Activated naive CD4-positive, alpha-beta T cell treated with anti-CD3 and anti-CD28 coated beads for 36 hours (primary cell): ENCODE measurements at places on chromosomes 7 and 10.

- no peak for DNase-seq
Measured at GRCh38 chr10:77602913-77603533, 34.6 kb downstream of the KCNMA1 start.

GRCh38 chr10:62805231-62806099, 945 bp downstream of the ADO start:
- DNase-seq, result no peak

DNA sequence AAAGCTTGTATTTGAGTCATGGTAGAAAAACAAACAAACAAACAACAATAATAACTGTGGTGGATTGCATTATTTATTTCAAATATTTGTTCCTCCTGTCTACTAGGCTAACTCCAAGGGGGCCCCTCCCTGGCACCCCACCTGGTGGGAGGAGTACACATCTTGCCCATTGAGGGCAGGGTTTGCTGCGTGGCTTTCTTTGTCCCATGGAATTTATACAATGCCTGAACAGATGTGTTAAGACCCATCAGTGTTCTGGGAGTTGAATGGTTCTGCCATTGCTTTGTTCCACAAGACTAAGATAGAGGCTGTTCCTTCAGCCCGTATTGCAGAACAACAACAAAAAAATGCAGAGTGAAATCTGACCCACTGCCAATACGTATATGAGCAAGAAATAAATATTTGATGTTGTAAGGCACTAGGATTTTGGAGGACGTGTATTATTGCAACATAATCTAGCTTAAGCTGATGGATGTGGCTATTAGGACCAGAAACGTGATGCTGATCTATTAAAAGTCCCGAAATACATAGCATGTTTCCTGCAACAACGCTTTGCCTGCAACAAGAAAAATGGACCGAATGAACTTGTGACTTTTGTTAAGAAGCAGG, 119.1 kb upstream of the JCAD start:
- DNase-seq, result no peak

DNA sequence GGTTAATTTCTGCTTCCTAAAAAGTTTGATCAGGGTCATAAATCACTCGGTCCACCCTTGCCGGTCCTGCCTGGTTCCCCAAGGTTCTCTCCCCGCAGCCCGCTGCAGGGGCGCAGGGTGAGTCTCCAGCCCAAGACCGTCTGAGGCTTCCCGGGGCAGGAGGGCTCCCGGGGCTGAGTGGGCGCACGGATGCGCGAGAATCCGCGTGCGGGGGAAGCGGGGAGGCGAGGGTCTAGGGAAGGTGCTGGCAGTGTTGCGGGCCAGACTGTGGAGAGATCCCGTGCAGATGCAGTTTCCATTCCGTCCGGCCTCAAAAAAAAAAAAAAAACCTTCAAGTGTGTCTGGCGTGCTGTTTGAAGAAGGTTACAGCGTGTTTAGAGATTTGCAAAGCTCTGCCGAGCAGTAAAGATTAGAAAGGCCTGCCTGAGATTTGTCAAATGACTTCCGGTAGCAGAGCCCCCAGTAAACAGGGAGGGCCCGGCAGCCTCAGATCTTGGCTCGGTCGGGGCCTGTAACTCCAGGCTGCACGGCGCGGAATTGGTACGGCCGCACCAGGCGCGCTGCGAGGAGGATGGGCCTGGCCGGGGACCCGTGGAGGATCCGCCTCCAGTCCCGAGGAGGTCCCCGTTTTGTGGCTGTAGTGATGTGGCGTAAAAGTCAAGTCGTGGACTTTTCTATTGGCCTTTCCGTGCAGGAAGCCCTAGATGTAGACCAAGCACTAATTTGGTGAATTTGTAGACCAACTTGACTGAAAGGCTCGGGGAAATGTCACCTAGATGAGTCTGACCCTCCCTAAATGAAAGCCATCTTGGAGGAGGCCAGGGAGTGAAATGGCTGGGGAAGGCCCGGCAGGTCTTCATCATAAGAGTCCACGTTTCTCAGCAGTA, 293.2 kb upstream of the NFE2L3 start:
- no peak for DNase-seq

- DNase-seq, result no peak
Measured at GRCh38 chr7:154868921-154869320, 134.0 kb downstream of the PAXIP1 start.

GRCh38 chr7:96949766-96950165, 55.6 kb upstream of the DLX6 start:
- DNase-seq, result no peak

DNA sequence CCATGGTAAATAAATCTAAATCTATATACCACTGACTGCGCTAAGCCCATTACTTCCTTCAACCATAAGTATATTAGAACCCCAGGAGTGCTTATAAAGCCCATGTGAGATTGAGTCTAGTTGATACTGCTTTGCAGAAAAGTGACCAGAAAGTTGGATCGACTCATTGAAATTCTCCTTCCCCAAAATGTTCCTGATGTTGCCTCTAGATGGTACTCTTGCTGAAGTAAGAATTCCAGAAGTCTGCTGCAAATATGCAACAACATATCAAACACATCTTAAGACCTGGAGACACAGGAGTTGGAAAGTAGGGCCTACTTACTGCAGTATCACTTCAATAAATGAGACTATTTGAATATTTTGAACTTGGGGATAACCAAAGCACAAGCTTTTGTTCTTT, 550.8 kb downstream of the IPMK start:
- no peak for DNase-seq

- DNase-seq, result no peak
Measured at GRCh38 chr10:97515271-97515978, 16.7 kb downstream of the UBTD1 start.

DNA sequence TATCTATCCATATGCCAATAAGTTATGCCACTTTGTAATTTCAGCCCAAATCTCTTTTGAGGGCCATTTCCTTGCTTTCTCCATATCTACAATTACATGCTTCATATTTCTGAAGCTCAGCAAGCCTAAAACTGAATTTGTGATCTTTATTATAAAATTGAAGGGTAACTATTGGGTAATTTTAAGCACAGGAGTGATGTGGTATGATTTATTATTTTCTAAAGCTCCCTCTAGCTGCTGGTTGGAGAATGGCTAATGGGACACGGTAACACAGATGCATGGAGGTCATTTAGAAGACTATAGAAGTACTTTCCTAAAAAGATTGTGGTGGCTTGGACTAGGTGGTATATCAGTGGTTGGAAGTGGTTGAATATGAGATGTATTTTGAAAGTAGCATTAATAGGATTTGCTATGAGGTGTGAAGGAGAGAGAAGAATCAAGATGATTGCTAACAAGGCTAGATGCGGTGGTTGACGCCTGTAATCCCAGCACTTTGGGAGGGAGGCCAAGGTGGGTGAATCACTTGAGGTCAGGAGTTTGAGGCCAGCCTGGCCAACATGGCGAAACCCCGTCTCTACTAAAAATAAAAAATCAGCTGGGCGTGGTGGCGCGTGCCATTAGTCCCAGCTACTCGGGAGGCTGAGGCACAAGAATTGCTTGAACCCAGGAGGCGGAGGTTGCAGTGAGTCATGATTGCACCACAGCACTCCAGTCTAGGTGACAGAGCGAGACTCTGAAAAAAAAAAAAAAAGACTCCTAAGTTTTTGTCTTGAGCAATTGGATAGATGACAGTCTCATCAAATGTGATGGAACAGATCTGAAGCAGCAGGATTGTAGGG, 13.9 kb downstream of the KLHDC10 start:
- DNase-seq, result no peak

DNA sequence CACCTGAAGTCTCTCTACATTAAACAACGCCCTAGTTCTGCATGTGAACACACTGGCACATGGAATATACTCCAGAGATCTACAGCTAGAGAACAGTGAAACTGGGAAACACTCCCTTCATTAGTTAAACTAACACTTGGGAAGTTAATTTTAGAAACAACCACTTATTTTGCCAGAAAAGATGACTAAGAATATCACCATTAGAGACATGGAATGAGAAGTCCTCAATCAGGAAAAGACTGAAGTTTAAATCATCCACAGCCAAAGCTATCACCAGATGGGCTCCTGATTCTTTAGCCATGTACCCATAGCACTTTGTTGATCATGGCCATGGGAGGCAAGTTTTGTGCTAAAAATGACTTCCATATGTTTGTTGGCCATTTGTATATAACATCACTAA, 719.5 kb downstream of the KCNMA1 start:
- no peak for DNase-seq

GRCh38 chr7:28474640-28475039, 62.3 kb downstream of the CREB5 start:
- no peak for DNase-seq

- no peak for DNase-seq
Measured at GRCh38 chr10:2825841-2826240, 241.5 kb upstream of the PFKP start.

DNA sequence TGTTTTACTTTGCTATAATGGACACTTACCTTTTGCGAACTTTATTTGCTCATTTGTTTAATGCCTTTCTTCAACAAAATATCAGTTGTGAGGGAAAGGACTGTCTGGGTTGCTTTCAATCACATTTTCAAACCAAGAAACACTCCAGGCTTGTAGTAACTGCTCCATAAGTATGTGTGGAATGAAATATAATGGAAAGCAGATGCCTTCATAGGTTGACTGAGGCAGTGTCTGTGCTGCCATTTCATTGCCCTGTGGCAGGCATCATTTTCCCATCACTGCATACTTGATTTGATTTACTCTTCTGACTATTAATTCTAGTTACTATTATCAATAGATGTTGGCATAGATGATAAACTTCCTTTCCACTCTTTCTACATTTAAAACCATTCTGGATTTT, 762.3 kb downstream of the CNTNAP2 start:
- DNase-seq, result no peak

DNA sequence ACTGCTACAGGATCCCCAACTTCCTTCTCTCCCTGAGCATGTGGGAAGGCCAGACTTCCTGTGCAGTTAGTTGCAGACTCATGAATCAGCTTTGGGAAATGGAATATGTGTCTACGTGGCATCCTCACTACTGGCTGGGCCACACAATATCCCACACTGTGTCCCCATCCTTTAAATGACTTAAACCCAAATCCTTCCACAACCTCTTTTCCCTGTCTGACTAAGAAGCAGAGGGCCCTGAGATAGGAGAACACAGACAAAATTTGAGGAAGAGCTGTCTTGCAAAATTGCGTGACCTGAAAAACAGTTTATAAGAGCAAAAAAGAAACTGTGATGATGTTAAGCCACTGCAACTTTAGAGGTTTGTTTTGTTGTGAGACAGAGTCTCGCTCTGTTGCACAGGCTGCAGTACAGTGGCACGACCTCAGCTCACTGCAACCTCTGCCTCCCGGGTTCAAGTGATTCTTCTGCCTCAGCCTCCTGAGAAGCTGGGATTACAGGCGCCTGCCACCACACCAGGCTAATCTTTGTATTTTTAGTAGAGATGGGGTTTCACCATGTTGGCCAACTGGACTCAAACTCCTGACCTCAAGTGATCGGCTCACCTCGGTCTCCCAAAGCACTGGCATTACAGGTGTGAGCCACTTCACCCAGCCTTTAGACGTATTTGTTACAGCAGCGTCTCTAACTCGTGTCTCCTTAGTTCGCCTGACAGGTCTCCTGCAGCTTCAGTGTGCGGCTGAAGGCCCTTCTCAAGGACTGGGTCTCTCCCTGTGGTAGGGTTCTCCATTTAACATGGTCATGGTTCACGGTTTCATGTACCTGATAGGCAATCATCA, 46.9 kb upstream of the SFMBT2 start:
- DNase-seq, result no peak

DNA sequence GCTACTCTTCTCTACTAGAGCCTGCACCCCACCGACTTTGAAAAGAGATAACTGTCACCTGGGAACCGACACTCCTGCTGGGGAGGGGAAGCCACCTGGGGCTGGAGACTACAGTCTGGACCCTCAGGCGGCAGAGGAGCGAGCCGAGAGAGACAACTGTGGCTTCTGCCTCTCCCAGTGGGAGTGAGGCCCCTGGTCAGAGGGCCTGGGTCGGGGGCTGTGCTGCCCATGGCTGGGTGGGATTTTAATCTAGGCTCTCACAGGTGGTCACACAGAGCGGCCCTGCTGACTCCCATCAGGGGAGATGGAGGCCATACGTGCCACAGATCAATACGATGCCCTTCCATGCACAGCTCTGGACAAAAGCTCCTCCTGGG, 372.1 kb downstream of the DNAJB6 start:
- DNase-seq, result no peak

GRCh38 chr7:100402241-100402640, 26.3 kb downstream of the ZCWPW1 start:
- no peak for DNase-seq

- no peak for DNase-seq
Measured at GRCh38 chr7:115293628-115294240, 371.8 kb downstream of the MDFIC start.

- no peak for DNase-seq
Measured at GRCh38 chr7:112162142-112162766, 43.9 kb downstream of the DOCK4 start.

DNA sequence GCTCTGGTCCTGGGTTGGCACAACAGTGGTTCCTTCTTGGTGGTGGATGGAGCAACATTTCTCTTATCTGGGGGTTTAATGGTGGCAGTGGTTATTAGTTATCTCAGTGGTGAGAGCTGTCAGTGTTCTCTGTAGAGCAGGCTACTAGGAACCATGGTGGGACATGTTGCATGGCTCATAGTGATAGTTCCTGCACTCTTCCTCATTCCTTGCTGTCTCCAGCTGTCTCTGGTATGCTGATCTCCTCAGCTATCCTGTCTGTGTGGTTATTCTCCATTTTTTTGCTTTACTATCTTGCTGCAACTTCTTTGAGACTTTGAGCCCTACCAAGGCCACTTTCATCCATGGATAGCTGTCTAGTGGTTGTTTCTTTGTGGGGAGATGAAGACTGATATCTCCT, 44.0 kb downstream of the CCDC7 start:
- no peak for DNase-seq

GRCh38 chr10:24299578-24300260, 90.8 kb downstream of the KIAA1217 start:
- DNase-seq, result no peak

DNA sequence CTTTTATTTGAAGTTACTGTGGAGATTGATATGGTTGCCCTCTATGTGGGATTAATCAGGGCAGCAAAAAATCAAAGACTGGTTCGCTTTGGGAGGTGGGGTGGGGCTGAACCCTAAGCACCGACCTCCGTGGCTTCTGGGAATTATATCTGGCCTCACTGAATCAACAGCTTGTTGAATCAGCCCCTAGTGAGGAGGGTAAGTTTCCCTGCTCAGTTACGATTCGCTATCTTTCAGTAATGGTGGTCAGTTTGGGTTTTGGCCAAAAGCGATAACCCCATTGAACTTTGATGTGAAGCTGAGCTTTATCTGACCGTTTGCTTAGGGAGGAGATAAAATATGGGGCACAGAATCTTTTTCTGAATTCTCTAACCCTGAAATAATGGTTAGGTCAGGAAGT, 16.6 kb upstream of the ARPC1A start:
- DNase-seq, result no peak

GRCh38 chr10:110274072-110274627, 30.6 kb downstream of the SMNDC1 start:
- DNase-seq, result no peak

DNA sequence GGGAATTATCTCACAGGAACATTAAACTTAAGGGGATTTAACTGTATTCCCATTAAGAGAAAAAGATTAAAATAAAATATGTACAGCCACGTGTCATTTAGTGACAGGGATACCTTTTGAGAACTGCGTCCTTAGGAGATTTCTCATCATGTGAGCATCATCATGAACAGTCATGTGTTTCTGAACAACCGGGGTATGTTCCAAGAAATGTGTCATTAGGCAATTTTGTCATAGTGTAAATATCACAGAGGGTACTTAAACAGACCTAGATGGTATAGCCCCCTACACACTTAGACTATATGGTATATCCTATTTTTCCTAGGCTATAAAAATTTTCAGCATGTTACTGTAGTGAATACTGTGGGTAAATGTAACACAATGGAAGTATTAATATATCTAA, 840.3 kb downstream of the CNTNAP2 start:
- no peak for DNase-seq

- no peak for DNase-seq
Measured at GRCh38 chr10:115831016-115831415, 442.0 kb downstream of the GFRA1 start.
